ENCODE measurements at places on chromosomes 12 and 14. TPM values are rescaled to one million over a fixed set of nuclear protein-coding genes. Genes with fewer than 3 reads are reported as not detected.

The KRT74 gene
- not detected for polyA plus RNA-seq

The MRPS35 gene
- polyA plus RNA-seq: 97.8 TPM

The DBX2 gene
- polyA plus RNA-seq: not detected

The RPL36AL gene
- polyA plus RNA-seq: 455 TPM

The USP44 gene
- polyA plus RNA-seq: 0.52 TPM

The TPH2 gene
- not detected for polyA plus RNA-seq

The IAPP gene
- polyA plus RNA-seq: not detected

The TMEM233 gene
- polyA plus RNA-seq: 1.4 TPM

The VPS29 gene
- polyA plus RNA-seq: 153 TPM

The TPPP2 gene
- polyA plus RNA-seq: 1.3 TPM

The SLC7A7 gene
- polyA plus RNA-seq: 235 TPM

The C12orf54 gene
- polyA plus RNA-seq: not detected

The KCNJ8 gene
- 5.6 TPM for polyA plus RNA-seq

The TCTN2 gene
- polyA plus RNA-seq: 12.5 TPM

The PFDN5 gene
- polyA plus RNA-seq: 1,405 TPM

The CD27 gene
- not detected for polyA plus RNA-seq

The LHX5 gene
- polyA plus RNA-seq: not detected

The TMEM63C gene
- 0.84 TPM for polyA plus RNA-seq

The OR10G3 gene
- not detected for polyA plus RNA-seq

The BATF gene
- 1.6 TPM for polyA plus RNA-seq

The DEPDC4 gene
- polyA plus RNA-seq: 1.1 TPM

The DYRK4 gene
- 49.0 TPM for polyA plus RNA-seq

The FOXN4 gene
- polyA plus RNA-seq: 0.82 TPM

The BDKRB2 gene
- polyA plus RNA-seq: 7.4 TPM

The MNAT1 gene
- polyA plus RNA-seq: 41.6 TPM

The AICDA gene
- polyA plus RNA-seq: not detected

The RD3L gene
- polyA plus RNA-seq: not detected

The PPHLN1 gene
- polyA plus RNA-seq: 32.0 TPM

The RPS6KL1 gene
- polyA plus RNA-seq: 3.7 TPM

The PTPN6 gene
- polyA plus RNA-seq: 38.0 TPM

The CISTR gene
- not detected for polyA plus RNA-seq

The TAS2R43 gene
- polyA plus RNA-seq: not detected

The VCPKMT gene
- 8.0 TPM for polyA plus RNA-seq

The KCNH5 gene
- not detected for polyA plus RNA-seq

The SPTB gene
- polyA plus RNA-seq: 2.2 TPM

The NGB gene
- polyA plus RNA-seq: not detected

The SSTR1 gene
- 1.3 TPM for polyA plus RNA-seq

The CLEC1B gene
- not detected for polyA plus RNA-seq
